GDM1 (cell line): ENCODE measurements at places on chromosomes 6 and 20.

- no peak for DNase-seq
Observed at GRCh38 chr6:128365520-128366160, 154.8 kb downstream of the PTPRK start.

- DNase-seq = no peak
Observed at GRCh38 chr6:71727632-71728294, 158.6 kb upstream of the RIMS1 start.

GRCh38 chr6:3405182-3405518, 51.7 kb downstream of the SLC22A23 start:
- no peak for DNase-seq

DNA sequence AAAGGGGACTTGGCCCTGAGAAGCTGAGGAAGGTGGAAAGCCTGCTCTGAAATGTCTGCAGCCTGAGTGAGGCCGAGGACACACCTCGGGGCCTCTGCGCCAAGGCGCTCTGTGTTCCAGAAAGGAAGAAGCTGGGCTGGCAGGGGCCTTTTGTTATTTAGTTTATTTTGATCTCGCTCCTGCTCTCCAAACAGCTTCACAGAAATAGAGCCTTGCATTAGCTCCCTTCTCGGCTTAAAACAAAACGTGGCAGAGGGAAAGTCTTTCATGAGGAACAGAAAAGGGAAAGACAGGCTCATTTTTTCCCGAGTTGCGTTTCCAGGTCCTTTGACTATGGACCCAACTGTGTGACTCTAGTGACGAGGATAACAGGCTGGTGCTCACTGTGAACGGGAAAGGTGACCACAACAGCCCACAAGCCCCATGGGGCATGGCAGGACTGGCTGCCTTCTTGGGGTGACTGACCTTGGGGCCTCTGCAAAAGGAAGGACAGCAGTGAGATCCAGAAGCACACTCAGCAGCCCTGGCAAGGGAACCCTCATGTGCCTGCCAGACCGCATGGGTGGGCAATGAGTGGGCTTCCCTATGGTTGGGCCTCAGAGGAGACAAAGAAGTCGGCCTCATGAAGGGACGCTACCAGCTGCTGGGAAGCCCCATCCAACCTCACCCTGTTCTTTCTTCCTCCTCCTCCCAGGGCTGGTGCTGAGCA, 18.7 kb downstream of the LEMD2 start:
- DNase-seq = no peak

GRCh38 chr6:127173156-127173940, 54.9 kb downstream of the RSPO3 start:
- no peak for DNase-seq

- no peak for DNase-seq
Observed at GRCh38 chr20:45944151-45944964, 9.9 kb downstream of the PCIF1 start.

DNA sequence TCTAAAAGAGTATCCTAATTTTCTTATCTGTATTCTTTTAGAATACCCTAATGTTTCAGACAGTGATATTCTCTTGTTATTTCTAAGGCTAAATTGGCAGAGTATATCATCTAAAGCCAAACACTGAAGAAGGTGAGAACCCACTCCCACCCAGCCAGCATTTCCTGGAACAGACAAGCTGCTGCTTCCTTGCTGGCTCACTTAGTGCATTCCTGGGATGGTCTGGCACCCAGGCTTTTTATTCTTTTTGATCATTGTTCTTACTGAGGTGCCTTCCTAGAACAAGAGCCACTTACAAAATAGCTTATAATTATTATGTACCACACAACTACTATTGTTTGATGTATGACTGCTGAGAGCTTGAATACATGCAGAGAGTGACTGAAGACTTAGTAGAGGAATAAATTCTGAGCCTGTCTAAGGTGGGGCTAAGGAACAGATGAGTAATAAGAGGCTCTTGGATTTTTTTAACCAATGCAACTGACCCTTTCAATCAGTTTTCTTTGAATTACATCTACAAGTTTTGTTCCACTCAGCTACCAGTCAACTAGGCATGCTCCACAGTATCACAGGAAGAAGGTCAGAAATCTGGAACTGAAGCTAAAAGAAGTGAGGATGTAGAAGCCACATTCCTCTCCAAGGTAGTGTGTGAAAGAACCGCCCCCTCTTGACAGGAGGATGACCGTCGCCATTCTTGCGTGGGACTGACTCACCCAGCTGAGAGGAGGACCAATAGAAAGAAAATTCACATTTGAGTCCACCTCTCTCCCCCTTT, 30.1 kb downstream of the PRPH2 start:
- DNase-seq = no peak

- DNase-seq = no peak
Observed at GRCh38 chr6:15842727-15843117, 179.9 kb upstream of the DTNBP1 start.

- DNase-seq = no peak
Observed at GRCh38 chr6:39040080-39040673, 8.4 kb upstream of the GLP1R start.

DNA sequence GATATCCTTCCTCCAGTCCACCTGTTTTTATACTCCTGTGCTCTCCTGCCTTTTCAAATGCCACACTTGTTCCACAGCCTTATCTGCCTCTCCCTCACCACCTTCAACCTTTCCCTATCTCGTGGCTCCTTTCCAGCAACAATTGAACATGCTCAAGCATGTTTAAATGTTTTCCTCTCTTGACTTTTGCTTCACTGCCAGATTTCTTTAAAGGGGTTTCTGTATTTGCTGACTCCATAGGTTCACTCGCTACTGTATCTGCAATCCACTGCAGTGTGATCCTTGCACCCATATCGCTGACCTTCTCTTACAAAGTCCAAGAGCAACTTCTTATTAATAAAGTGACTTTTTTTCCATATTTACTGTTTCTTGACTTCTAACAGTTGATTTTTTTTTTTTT, 11.2 kb upstream of the GMNN start:
- DNase-seq = no peak

- DNase-seq = no peak
Observed at GRCh38 chr6:29909985-29910384, 32.3 kb upstream of the HLA-A start.
